Heart left ventricle (tissue), 16 donors: ENCODE measurements at places on chromosomes 6 and 20.

DNA sequence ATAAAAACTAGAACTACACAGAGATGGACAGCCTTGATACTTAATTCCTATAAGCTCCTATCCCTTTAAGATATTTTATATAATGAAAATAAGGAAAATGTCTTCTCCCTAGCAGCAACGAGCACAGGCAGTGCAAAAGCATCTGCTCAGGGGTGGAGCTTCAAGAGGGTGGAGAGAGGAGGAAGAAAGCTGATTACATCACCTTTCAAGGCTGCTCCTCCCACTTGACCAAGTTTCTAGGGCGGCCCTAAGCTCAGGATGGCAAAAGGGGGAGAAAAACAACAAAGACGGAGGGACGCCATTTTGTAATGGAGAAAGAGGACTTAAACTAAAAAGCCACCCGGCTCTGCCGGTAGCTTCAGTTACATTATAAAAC, 2.2 kb downstream of the PPP1R10 start:
- peak; percentile 91 for DNase-seq

DNA sequence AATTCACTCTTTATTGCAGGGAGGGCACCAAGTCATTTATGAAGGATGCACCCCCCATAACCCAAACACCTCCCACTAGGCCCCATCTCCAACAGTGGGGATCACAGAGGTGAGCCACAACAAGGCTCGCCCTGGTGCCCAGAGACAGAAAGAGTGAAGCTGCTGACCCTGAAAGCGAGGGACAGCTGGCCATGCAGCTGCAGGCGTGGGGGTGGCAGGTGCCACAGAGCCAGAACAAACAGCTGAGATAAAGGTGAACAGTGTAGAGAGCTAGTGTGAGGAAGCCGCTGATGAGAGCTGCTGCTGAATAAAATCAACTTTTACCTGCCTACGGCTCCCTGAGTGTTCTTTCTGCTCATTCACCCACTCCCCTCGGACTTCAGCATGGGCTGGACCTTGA, 18.8 kb upstream of the RGS17 start:
- DNase-seq: no peak

GRCh38 chr20:49989234-49990065, 6.7 kb downstream of the SNAI1 start:
- DNase-seq: peak; percentile 78

DNA sequence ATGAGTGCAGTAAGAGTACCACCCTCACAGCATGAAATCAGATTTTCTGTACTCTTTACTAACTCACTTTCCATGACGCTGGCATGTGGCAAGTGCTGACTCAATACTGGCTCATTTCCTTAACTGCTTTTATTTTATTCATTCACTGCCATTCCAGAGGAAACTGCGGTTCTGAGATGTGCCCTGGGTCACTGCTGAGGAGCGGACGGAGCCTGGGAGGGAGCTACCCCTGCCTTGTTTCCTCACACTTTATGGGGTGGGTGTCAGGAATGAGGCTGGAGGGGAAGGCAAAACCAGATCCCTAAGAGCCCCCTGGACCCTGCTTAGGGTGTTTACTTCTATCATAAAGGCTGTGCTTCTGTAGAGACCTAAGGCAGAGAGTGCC, 14.4 kb downstream of the NT5E start:
- DNase-seq: no peak

- DNase-seq: no peak
Observed at GRCh38 chr6:80134065-80134464, 27.6 kb downstream of the BCKDHB start.

GRCh38 chr6:33076406-33076934, 680 bp downstream of the HLA-DPB1 start:
- DNase-seq: no peak

GRCh38 chr6:46733341-46733801, 1.8 kb downstream of the PLA2G7 start:
- DNase-seq: no peak

GRCh38 chr6:5786321-5786968, 220.3 kb downstream of the NRN1 start:
- no peak for DNase-seq

- no peak for DNase-seq
Observed at GRCh38 chr20:1848373-1848772, 46.8 kb upstream of the SIRPA start.

- DNase-seq: no peak
Observed at GRCh38 chr20:3764659-3765058, 2.9 kb downstream of the ADISSP start.
